Non-pigmented ciliary epithelial cell (primary cell): ENCODE measurements at places on chromosomes 2 and 18.
A peak's percentile ranks its signal among the peaks of the same experiment; 100 is the strongest.

DNA sequence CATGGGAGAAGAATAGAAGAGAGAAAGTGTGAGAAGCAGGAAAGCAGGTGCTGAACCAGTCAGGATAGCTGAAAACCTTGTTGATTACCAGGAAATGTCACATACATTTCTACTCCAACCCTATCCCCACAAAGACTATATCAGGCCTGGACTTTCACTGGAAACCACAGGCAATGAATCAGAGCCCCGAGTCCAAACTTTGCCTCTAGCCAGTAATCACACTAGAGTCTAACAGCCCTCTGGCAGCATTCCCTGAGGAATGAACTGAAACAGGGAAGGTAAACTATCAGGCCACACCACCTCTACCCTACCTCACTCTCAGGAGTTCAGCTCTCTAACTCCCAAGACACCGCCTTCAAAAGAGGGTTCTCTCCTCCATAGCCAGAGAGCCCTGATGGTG is 18.7 kb upstream of the IHH start:
- DNase-seq, result no peak

- DNase-seq, result no peak
Measured at GRCh38 chr2:126717928-126718327, 62.0 kb downstream of the GYPC start.

DNA sequence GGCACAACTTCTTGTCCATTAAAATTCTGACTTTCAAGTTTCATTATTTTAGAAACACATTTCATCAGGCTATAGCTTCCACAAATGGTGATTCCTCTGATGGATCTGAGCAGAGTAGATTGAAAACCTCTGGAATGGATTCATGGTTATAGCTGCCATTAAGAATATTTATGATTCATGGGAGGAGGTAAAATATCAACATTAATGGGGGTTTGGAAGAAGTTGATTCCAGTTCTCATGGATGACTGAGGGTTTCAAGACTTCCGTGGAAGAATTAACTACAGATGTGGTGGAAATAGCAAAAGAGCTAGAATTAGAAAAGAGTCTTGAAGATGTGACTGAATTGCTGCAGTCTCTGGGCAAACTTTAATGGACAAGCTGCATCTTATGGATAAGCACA is 797.4 kb downstream of the SUCLG1 start:
- DNase-seq, result no peak

DNA sequence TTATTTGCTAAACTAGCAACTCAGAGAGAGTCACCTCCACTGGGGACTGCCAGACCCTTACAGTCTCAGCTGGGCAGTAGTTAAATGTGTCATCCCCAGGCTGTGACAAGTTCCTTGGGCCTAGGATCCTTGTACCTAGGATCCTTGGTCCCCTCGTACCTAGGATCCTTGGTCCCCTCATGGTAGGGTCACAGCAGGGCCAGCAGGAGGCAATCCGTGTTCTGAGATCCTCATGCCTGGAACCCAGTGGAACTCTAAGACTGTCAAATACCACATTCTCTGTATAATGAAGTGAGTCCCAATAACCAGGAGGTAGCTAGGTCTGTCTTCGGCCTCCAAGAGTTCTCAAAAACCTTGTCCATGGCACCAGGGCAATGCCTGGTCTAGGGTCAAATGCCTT is 60.8 kb downstream of the LYPD6B start:
- no peak for DNase-seq

GRCh38 chr2:226994775-226995174 is 158.9 kb downstream of the RHBDD1 start:
- DNase-seq, result no peak

GRCh38 chr2:133252780-133253355 is 315.4 kb downstream of the NCKAP5 start:
- DNase-seq, result no peak

DNA sequence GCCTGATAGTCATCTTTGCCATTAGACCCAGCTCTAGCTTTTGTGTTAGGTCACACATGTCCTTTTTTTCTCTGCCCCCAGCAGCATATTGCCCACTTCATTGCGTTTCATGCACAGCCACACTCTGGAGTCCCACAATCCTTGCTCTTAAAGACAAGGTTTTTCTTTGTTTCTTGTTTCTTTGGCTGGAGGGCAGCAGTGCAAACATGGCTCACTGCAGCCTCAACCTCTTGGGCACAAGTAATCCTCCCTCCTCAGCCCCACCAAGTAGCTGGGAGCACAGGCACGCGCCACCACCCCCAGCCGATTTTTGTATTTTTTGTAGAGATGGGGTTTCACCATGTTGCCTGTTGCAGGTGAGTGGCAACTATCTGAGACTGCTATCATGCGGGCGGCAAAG is 16.9 kb upstream of the PAPOLG start:
- no peak for DNase-seq

DNA sequence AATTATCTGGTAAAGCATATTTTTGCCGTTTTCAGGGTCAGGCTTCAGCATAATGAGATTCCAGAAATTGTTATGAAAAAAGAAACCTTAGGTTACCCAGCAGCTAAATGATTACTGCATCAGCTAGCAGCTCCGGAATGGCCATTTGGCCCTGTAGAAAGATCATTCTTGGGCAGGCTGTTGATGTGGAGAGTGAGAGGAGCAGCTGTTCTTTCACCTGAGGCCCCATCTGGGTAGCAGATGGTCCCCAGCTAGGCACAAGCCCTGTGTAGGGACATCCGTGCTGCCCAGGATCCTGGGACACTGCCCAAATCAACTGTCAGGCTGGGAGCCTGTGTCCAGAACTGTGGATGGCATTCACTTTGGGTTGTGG is 61.8 kb downstream of the NEDD4L start:
- DNase-seq, result no peak

GRCh38 chr2:43340945-43341356 is 114.5 kb upstream of the ZFP36L2 start:
- no peak for DNase-seq

GRCh38 chr2:99812426-99812825 is 322.6 kb upstream of the REV1 start:
- no peak for DNase-seq

DNA sequence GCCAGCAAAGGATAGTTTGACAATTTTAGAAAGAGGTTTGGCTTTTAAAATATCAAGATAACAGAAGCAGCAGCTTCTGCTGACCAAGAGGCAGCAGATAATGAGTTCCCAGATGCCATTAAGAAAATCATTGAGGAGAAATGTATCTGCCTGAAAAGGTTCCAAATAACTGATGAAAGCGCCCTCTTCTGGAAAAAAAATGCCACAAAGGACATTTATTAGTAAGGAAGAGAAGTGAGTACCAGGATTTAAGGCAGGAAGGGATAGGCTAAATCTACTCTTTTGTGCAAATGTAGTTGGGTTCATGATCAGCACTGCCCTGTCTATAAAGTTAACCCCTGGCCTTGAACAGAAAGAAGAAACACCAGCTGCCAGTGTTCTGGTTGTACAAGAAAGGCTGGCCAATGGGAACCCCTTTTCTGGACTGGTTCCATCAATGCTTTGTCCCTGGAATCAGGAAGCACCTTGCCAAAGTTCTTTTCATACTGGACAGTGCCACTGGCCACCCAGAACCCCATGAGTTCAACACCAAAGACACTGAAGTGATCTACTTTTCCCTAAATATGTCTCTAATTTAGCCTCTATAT is 40.6 kb downstream of the DHX57 start:
- no peak for DNase-seq

- DNase-seq, result no peak
Measured at GRCh38 chr2:150587547-150588505, 100.4 kb upstream of the RND3 start.

- DNase-seq, result no peak
Measured at GRCh38 chr2:203559641-203560040, 24.5 kb upstream of the RAPH1 start.

DNA sequence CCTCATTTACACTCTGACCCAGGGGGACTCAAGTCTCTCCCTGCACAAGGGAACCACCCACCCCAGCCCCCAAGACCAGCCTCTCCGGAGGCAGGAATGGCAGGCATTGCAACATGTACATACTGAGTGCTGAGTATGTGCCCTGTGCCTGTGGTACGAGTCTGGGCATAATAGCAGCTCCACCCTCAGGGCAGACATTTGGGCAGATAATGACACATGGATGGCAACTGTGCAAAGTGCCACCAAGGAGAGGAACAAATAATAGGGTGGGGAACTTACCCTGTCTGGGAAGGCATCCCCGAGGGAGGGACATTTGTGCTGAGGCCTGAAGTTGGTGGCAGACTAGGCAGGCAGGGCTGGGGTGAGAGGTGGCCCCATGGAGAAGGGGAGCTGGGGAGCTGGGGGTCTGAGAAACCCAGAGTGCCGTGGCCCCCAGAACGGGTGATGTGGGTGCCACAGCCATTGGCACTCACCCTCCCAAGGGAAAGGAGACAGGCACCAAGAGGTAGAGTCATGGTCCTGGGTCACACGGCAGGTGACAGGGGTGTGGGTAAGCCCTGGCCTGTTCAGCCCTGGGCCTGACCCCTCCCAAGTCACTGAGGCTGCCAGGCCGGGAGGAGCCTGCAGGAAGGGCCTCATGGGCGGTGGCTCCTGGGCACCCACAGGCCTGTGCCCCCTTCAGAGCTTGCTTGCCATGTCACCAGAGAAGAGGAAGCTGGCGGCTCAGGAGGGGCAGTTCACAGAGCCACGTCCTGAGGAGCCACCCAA is 15.7 kb upstream of the GPR17 start:
- no peak for DNase-seq

- no peak for DNase-seq
Measured at GRCh38 chr2:130756053-130756873, 923 bp downstream of the AMER3 start.

GRCh38 chr2:136175466-136175865 is 57.5 kb upstream of the CXCR4 start:
- no peak for DNase-seq

GRCh38 chr18:27202741-27203140 is 17.6 kb upstream of the CHST9 start:
- DNase-seq, result peak; percentile 4

DNA sequence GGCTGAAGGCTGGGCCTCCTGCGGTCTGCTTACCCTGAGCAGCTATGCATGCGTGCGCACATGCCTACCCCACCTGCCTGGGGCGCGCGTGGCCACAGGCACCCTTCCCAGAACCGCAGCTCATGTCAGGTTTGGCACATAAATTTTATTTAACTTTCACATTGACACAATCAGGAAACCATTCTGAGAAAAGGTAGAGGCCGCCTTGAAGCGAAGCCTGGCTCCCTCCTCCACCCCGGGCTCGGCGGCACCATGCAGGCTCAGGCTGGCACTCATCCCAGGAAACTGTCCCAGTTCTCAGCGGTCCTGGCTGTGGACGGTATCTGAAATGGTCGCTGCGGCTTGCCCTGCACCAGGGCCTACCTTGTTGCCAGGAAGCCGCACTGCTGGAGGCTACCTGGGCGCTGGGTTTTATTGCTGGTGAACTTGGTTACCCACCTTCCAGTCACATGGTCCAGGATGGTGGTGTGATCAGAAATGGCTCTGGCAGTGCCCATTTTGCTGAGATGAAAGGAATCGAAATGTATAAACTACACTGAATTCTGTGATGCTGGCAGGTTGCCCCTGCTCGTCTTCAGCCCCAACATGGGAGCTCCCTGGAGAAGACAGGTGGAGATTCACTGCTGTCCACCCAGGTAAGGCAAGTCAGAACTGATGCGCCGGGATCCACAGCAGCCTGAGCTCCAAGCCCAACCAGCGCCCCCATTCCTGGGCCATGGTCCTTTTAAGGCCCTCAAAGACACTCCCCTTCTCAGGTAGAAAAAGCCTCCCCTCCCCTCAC is 25.5 kb downstream of the CHST10 start:
- DNase-seq, result no peak

DNA sequence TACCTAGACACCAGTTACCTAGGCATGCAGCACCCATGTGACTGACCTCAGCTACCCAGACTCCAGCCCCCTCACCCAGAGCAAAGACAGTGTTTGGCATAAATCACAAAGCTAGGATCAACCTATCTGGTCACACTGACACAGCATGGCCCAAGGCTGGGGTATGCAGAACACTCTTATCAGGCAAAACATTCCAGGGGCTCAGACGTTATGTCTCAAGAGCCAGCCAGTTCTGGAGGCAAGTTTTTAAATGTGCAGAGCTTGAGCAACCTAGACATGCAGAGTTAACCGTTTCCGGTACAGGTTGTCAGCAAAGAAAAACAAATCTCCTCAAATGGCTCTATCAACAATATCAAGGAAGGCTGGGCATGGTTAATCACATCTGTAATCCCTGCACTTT is 92.8 kb downstream of the AP1S3 start:
- peak; percentile 52 for DNase-seq

GRCh38 chr2:232388324-232388891 is 9.9 kb downstream of the ALPP start:
- DNase-seq, result no peak

- no peak for DNase-seq
Measured at GRCh38 chr18:44786688-44787087, 106.0 kb downstream of the SETBP1 start.

DNA sequence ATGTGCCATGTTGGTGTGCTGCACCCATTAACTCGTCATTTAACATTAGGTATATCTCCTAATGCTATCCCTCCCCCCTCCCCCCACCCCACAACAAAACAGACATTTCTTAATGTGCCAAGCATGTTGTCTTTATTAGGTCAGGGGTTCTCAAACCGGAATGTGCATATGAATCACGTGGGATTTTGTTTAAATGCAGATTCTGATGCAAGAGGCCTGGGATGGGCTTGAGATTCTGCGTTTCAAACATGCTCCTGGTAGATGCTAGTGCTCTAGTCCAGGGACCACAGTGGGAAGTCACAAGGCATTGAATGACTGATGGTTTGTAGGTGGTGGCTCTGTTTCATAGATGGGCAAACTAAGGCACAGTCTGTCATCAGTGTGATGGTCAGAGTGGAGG is 184.7 kb downstream of the SMAD7 start:
- no peak for DNase-seq

- no peak for DNase-seq
Measured at GRCh38 chr2:233818639-233819621, 35.4 kb downstream of the HJURP start.

DNA sequence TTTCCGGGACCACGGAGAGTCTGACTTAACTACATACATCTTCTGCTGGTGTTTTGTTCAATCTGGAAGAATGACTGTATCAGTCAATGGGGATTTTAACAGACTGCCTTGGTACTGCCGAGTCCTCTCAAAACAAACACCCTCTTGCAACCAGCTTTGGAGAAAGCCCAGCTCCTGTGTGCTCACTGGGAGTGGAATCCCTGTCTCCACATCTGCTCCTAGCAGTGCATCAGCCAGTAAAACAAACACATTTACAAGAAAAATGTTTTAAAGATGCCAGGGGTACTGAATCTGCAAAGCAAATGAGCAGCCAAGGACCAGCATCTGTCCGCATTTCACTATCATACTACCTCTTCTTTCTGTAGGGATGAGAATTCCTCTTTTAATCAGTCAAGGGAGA is 23.1 kb downstream of the ICOS start:
- no peak for DNase-seq

- DNase-seq, result no peak
Measured at GRCh38 chr18:635171-635570, 22.3 kb upstream of the TYMS start.

GRCh38 chr2:218645126-218645525 is 14.3 kb downstream of the ZNF142 start:
- no peak for DNase-seq
